ENCODE measurements at places on chromosomes 13 and 19. TPM values are rescaled to one million over a fixed set of nuclear protein-coding genes. Genes with fewer than 3 reads are reported as not detected.

- DNase-seq: peak; percentile 46
Measured at GRCh38 chr19:43667126-43667875, 2.7 kb downstream of the PLAUR start.

DNA sequence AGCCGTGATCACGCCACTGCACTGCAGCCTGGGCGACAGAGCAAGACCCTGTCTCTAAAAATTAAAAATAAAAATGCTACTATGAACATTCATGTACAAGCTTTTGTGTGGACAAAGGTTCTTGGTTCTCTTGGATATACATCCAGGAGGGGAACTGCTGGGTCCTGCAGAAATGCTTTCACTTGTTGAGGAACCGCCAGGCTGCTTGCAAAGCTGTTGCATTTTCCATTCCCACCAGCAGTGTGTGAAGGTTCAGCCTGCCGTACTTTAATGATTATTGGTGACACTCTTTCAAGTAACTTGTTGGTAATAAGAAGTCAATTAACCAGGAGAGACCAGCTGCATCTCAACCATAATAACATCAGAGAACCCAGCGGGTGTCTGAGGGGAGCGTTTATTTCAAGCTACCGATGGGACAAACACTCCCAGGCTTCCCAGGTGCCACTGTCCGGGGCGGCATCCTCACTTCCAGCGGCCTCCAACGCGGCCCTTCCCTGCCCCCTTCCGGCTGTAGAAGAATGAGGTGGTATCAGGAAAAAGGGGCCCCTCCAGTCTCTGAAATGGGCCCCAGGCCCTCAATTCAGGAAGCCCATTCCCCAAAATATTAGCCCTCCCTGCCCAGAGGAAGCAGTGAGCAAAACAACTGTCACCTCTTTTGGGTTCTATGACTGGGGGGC, 15.2 kb upstream of the PPP1R12C start:
- DNase-seq: no peak

GRCh38 chr13:111666164-111666776, 345.8 kb downstream of the TEX29 start:
- no peak for DNase-seq

- DNase-seq: no peak
Measured at GRCh38 chr19:20278342-20278741, 111.3 kb downstream of the ZNF486 start.

GRCh38 chr19:29524912-29525831, 622 bp upstream of the VSTM2B start:
- no peak for DNase-seq

- no peak for DNase-seq
Measured at GRCh38 chr13:38538422-38538821, 148.5 kb upstream of the FREM2 start.

DNA sequence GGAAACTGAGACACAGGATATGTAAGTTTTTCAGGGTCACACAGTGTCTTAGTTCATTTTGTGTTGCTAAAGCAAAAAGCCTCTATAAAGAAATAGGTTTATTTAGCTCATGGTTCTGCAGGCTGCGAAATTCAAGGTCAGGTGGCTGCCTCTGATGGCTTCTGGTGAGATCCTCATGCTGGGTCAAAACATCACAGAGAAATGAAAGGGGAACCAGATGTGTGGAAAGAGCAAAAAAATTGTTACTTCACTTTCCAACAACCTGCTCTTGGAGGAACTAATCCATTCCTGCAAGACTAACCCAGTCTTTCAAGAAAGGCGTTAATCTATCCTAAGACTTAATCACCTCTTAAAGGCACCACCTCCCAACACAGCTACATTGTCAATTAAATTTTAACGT, 64.2 kb upstream of the UBL3 start:
- no peak for DNase-seq

DNA sequence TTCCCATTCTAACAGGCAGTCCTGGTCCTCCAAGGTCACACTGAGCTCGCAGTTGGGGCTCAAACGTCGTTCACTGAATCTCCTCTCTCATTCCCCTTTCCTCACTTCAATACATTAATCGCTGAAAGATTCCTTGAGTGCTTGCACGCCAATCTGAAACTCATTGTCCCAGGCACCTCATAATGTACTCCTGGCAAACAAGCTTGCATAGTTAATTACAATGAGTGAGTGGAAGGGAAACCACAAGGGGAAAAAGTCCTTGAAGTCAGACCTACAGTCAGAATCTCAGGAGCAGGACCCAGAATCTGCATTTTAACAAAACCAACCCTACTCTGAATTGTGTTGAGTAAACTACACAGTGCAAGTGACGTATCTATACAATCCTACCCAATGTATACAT, 86.9 kb downstream of the CRYL1 start:
- no peak for DNase-seq

DNA sequence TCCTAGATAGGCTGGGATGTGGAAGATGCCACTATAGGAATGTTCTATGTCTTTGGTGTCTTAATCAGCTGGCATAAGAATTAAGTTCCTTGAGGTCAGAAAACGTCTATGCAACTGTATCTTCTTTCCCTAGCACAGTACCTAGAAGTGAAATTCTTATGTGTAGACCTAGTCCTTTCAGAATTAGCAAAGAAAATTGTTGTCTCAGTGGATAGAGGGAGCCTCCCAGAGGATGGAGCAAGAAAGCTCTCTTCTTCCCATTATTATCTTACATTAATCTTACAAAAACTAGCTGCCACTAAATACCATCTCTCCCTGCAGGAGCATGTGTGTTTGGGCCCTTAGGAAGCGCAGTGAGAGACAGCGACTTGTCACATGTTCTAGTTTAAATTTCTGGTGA, 11.6 kb downstream of the CLDN10 start:
- DNase-seq: no peak

GRCh38 chr19:45768655-45768983, 433 bp downstream of the SIX5 start:
- no peak for DNase-seq

DNA sequence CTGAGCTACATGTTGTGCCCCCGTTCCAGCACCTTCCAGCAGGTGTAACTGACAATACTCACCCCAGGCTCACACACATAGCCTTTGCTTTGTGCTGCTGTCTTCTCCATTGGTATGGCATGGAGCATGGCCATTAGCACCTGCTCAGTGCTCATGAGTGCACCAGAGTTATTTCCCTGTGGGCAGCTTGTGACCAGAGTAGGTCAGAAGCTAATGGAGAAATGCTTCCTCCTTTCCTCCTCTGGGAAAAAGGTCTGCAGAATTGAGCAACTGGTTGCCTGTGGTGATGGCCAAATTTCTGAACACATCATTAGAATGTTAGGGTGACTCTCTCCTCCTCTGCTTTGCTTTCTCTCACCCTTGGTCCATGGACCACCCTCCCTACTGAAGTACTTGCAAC, 344.5 kb upstream of the TMTC4 start:
- no peak for DNase-seq

- no peak for DNase-seq
Measured at GRCh38 chr19:4523306-4524110, 5.2 kb upstream of the PLIN4 start.

The KCNN4 gene
- not detected for total RNA-seq

The TGDS gene
- 5.6 TPM for total RNA-seq

The REEP6 gene
- 1.8 TPM for total RNA-seq

The VWA8 gene
- total RNA-seq: 33.0 TPM

The SBK3 gene
- total RNA-seq: 80.3 TPM

The PDE4C gene
- total RNA-seq: 1.6 TPM

The SPATA13 gene
- 8.8 TPM for total RNA-seq

The ZNF8 gene
- total RNA-seq: 5.3 TPM

The CGB1 gene
- not detected for total RNA-seq

The FPR2 gene
- 1.4 TPM for total RNA-seq

The ZNF439 gene
- total RNA-seq: 5.3 TPM

Data from right cardiac atrium (tissue), 5 donors.